ENCODE measurements at places on chromosomes 5 and 9.

DNA sequence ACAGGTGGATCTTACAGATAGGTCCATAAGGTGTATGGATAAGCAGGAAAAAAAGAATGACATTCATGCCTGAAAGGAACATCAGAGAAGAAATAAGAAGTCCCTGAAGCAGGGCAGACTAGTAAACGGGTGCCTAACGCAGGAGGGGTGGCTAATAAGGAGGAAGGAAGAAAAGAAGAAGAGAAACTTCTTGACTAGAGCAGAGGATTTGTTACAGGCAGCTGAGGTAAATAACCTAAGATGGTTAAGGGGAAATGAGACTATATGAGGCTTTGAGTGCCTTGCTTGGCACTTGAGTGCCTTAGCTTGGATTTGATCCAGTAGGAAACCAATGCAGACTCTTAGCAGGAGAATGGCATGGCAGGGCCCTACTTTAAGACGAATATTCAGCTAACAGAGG is 313.5 kb upstream of the PDE4D start:
- no peak for DNase-seq

- DNase-seq = no peak
Measured at GRCh38 chr9:132795511-132796303, 82.4 kb downstream of the AK8 start.

- no peak for DNase-seq
Measured at GRCh38 chr5:129398026-129398678, 61.9 kb upstream of the ADAMTS19 start.

GRCh38 chr9:120892748-120893610 is 16.0 kb upstream of the PHF19 start:
- peak; percentile 93 for DNase-seq

DNA sequence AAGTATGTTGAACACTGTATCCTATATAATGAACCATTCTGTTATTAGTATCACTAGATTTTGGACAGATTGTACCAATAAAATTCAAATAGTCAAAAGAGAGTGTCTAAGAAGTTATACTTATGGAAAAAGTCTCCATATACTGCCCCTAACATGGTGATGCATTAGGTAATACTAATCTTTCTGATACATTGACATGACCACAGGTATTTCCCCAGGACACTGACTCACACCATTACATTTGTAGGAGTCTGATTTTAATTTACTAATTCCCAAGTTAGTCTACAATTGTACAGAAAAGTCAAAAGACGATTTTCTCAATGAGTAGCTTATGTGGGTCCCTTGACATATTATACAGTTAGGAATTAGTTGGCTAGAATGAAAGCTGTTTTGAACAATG is 593.8 kb downstream of the ISL1 start:
- no peak for DNase-seq

DNA sequence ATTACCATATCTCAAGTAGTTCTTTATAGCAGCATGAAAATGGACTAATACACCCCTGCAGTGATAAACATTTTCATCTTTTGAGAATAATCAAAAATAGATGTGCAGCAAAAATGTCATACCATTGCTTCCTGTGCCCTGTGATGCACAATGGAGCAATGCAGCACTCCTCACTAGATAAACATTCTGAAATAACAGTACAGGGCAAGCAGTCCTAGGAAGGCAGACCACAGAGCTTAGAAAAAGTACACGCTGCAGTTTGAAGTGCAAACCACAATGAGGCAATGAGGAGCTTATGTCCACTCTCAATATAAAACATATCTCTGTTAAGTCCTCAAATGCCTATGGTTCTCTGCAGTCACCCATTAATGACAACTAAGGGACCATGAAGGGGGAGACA is 367.6 kb downstream of the PDE4D start:
- DNase-seq = no peak

DNA sequence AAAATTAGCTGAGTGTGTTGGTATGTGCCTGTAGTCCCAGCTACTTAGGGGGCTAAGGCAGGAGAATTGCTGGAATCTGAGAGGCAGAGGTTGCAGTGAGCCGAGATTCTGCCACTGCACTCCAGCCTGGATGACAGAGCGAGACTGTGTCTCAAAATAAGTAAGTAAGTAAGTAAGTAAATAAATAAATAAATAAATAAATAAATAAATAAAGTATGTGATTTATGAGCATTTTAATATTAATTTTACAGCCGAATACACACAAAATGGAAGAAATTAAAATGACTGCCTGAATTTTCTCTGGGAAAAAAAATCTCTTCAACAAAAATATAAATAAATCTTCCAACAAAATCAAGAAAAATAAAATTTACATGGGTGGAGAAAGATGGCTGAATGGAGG is 740.7 kb downstream of the CDH18 start:
- no peak for DNase-seq

- DNase-seq = no peak
Measured at GRCh38 chr5:2762744-2763532, 11.5 kb upstream of the IRX2 start.

DNA sequence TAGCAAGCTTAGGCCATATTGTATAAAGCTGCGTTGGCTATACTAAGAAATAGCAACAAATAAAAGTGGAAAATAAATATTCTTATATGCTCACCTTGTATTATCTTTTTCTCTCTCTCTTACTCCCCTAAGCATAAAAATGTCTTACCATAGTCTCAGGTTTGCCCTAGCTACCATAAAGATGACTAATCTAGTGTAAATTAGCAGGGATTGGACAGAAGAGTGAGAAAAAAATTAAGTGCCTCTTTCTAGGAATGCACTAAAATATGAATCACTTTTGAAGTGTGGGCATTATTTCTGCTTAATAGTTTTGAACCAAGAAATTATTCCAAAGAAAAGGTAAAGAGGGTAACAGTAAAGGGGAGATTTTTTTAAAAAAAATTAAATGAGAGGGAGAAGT is 201.3 kb downstream of the HINT1 start:
- no peak for DNase-seq

DNA sequence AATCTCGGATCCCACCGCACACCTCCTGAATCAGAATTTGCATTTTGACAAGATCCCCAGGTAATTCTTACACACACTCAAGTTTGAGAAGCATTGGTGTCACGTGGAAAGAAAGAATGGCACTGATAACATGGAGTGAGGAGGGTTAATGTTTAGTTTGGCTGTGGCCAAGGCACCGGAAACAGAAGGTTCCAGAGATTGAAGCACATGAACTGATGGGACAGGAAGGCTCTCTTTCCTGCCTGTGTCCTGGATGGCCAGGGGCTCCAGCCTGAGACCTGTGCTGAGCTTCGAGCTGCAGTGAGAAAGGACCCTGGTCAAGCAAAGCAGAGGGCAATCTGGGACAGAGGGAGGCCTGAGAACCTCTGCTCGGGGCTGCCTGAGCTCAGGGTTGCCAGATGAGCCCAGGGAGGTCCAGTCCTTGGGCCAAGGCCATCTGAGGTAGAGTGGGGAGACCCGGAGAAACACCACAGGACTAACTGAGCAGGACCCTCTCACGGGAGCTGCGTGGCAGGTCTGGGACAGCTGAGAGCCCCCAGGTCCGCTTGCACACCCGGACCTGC is 27.3 kb downstream of the AFAP1L1 start:
- DNase-seq = no peak

- DNase-seq = no peak
Measured at GRCh38 chr5:10573487-10574145, 9.7 kb downstream of the ANKRD33B start.

GRCh38 chr9:105198865-105199264 is 45.6 kb upstream of the SLC44A1 start:
- DNase-seq = no peak

- DNase-seq = no peak
Measured at GRCh38 chr9:21779397-21779796, 23.0 kb upstream of the MTAP start.

GRCh38 chr9:115106001-115106400 is 12.0 kb downstream of the TNC start:
- DNase-seq = no peak

DNA sequence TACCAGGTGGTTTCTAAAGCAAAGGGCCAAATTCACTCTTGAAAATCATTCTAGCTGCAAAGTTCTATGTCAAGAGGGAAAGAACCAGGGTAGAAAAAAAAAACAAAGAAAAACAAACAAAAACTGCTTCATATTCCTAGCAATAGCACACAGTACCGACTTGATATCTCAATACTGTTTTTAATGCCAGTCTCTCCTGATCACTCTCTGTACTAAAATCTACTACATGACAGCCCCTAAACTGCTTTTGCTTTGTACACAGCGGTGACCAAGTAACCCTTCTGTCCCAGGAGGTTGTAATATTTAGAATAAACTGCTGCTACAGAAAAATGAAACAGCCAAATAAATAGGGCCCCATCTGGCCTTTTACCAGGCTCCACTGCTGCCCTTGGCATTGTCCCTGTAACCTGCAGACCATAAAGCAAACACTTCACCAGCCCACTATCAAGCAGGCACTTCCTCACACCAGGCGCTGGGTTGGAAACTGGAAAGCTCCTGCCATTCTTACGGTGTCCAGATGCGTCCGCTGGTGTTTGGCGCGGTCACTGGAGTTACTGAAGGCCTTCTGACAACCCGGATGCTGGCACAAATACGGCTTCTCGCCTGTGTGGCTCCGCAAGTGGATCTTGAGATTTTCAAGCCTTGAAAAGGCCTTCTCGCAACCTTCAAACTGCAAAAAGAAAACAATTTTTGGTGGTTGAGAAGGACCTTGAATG is 363.2 kb downstream of the GLIS3 start:
- no peak for DNase-seq

- DNase-seq = peak; percentile 91
Measured at GRCh38 chr5:81420039-81420667, 26.2 kb upstream of the ACOT12 start.

- no peak for DNase-seq
Measured at GRCh38 chr9:105886136-105886535, 191.8 kb downstream of the TMEM38B start.

DNA sequence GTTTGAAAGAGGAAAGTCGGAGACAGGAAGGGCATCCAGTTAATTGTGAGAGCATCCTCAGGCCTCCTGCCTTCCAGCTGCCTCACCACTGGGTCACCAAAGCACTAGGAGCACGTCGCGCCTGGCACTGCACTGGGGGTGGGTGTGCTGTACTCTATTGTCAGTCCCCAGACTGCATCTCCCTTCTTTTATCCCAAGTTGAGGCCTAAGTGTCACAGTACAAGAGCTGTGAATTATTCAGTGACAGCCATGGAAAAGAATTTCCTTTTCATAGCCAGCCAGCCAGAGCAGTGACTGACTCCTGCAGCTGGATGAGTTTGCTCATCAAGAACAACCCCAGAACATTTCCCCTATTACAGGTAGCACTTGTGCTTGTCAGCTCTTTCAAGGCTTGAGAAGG is 16.3 kb downstream of the CLTA start:
- no peak for DNase-seq

DNA sequence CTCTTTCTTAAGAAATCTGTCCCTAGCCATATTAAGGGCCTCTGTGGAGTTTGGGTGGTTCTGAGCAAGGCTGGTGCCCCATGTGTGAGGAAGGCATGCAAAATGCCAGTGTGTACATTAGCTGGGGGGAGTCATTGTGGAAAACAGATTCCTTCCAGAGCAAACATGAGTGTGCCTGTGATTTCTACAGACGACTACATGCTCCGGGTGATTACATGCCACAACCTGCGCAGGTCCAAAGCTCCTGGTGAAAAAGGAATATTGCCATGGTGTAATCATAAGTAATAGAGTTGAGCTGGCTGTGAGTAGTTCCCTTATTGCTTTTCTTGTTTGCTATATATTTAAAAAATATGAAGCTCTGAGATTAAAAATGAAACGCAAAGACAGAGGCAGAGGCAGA is 102.1 kb downstream of the ACER2 start:
- DNase-seq = no peak

DNA sequence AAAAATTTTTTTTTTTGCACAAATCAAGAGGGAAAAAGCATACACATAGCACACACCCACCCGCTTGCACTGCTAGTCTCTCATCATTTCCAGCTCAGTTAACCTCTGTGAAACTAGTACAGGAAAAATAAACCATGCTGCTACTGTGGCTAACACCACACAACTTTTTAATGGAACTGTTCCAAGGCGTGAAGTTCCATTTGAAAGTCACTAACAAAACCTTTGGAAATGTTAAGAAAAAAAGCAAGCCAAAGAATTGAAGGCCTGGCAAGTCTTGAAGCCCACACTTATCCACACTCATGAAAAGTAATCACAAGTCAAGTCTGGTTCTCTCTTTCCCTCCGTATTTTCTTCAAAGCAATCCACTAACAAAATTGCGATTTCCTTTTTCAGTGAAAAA is 116.3 kb downstream of the FANCC start:
- DNase-seq = no peak

GRCh38 chr5:105659396-105659795 is 2011.3 kb downstream of the EFNA5 start:
- no peak for DNase-seq

GRCh38 chr5:172797771-172798191 is 26.8 kb upstream of the DUSP1 start:
- no peak for DNase-seq

- no peak for DNase-seq
Measured at GRCh38 chr9:134978272-134978671, 60.6 kb upstream of the FCN1 start.

- DNase-seq = no peak
Measured at GRCh38 chr5:10663489-10664179, 97.4 kb downstream of the DAP start.

- DNase-seq = no peak
Measured at GRCh38 chr5:109830955-109831502, 141.3 kb downstream of the MAN2A1 start.

DNA sequence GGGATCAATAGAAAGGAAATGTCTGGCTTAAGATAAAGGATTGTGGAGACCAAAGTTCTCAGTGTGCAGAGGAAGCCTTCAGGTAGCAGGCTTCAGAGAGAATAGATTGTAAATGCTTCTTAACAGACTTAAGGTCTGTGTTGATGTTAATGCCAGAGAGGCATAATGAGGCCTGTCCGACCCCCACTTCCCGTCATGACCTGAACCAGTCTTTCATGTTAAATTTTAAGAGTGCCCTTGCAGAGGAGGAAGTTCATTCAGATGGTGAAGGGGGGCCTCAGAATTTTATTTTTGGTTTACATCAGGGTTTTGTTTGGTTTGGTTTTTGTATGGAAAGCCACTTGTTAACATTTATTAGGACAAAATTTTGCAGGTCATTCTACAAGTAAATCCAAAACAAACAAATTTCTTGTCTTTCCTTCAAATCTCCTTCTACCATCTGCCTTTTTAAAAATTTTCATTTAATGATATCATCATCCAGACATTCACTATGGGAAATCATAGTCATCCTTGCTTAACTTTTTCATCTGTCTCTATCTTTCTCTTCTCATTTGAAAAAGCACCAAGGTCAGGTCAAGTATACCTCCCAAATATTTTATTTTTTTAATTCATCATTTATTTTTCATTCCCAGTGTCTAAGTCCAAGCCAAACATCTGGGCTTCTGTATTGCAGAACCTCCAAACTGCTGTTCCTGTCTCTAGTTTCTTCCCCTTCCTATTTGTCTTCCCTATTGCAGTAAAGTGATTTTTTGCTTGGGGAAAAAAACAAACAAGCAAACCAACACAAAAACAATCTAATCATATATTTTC is 6.9 kb upstream of the ABCA1 start:
- DNase-seq = no peak

DNA sequence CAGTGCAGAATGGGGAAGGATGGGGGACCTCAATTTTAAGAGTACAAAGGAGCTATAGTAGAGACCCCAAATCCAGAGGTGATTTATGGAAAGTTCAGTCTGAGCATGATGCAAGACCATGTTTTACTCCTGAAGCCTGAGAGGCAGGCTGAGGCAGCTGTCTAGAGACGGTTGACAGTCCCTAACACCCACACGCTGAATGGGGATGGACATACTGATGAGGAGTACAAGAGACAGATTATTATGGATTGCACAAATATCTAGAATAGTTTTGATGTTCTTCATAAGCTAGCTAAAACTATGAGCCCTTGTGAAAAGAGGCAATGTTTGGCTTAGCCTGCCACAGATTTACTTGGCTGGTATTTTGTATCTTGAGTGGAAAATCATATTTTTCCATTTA is 64.5 kb downstream of the PRR16 start:
- DNase-seq = no peak

All from activated CD4-positive, alpha-beta T cell treated with anti-CD3 and anti-CD28 coated beads, Interleukin-10, Interleukin-2, amounts not matched to agents 100 ng/mL and 50 ng/mL, durations not matched to agents 16 hours and 8 hours (primary cell).